ENCODE measurements at places on chromosomes 4 and X.

GRCh38 chrX:37796310-37796709 is 16.5 kb downstream of the CYBB start:
- DNase-seq = no peak

- no peak for DNase-seq
Observed at GRCh38 chr4:157803845-157804521, 368.8 kb downstream of the GASK1B start.

DNA sequence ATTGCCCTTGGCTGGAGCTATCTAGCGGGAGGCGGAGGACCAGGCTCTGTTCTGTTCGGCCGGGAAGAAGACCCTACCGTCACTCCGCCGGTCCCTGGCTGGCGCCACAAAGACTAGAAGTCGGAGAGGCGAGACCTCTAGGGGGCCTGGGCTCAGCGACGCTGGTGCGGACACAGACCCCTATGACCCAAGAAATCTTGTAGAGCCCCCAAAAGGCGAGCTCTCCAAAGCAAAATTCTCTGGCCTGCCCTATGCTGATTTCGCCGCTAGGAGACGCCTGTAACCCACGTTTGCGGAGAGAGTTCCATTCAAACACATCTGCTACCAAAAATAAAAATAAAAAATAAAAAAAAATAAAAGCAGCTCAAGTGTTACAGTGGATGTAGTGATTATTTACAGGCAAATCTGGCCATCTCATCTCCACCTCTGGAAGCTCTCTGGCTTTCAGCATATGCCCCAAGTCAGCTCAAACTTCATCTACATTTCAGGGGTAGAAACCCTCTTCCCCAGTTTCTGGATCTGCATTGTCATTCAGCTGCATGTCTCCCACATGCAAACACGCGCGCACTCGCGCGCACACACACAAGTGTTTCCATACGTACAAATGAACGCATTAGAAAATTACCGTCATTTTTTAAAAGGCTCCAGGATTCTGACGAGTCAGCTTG is 2.4 kb upstream of the PCDH10 start:
- DNase-seq = peak; percentile 54

DNA sequence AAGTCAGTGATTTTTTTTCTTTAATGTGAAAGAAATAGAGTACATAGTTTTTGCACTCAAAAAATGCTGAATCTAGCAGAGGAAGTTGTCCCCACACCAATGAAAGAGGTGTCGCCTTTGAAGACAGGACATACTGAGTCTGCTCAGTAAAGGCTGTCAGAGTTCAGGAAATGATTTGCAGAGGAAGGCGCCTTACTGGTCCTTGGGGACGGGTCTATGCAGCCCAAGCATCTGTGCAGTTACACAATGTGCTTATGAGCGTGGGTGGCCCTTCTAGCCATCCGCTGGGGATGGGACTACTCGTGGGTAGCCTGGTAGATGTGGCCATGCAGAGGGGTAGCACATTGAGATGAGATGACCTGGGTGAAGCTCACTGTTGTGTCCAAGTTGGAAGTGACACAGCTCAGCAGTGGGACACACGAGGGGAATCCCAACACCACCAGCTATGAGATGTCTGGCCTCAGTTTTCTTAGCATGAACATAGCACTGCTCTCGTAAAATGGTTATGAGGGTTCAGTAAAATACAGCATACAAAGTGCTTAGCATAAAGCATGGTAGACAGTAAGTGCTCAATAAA is 116.5 kb upstream of the RBPJ start:
- no peak for DNase-seq

- DNase-seq = no peak
Observed at GRCh38 chr4:174061026-174061425, 222.4 kb downstream of the FBXO8 start.

DNA sequence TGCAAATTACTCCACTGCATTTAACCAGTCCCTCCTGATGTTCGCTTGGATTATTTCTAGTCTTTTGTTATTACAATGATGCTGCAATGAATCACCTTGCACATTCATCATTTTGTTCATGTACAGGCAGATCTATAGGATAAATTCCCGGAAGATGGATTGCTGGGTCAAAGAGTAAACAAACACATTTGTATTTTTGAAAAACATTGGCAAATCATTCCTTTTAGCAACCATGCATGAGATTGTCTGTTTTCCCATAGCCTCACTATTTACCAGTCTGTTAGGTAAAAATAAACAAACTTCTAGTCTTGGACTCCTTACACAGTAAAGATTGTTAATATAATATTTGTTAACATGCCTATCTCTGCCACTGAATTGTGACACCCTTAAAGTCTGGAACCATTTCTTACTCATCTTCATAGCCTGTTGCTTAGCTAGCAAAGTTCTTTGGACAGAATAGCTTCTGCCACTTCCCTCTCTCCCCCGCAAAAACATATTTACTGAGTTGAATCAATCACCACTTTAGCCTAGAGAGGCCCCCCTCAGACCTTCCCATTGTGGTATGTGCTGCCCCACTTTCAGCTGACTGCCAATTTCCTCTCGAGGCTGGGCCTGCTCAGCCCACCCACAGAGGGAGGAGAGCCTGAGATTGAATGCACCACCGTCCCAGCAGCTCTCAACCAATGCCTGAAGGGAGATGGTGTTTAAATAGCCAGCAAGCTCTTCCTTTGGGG is 108.4 kb upstream of the ATXN3L start:
- no peak for DNase-seq

- DNase-seq = peak; percentile 40
Observed at GRCh38 chrX:103376979-103377324, 614 bp downstream of the BEX3 start.

DNA sequence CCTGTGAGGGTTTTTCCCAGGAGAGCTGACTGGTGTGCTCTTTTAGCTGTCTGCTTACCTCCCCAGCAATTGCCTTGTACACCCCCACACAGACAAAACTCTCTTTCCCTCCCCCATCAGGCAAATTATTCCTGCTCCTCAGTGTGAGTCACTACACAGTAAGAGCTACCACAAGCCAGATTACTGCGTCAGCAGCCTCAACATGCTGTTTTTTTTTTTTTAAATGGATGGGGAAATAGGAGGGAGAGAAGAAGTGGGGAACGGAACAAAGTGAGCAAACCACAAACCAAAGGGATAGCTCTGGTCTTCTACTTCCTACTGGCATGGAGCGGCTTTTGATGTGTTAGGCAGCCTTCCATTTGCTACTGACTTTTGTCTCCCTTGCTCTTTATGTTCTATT is 107.5 kb upstream of the ACSL4 start:
- DNase-seq = no peak

- no peak for DNase-seq
Observed at GRCh38 chrX:19964017-19964710, 26.7 kb downstream of the BCLAF3 start.

- no peak for DNase-seq
Observed at GRCh38 chr4:145781351-145781750, 101.4 kb downstream of the C4orf51 start.

DNA sequence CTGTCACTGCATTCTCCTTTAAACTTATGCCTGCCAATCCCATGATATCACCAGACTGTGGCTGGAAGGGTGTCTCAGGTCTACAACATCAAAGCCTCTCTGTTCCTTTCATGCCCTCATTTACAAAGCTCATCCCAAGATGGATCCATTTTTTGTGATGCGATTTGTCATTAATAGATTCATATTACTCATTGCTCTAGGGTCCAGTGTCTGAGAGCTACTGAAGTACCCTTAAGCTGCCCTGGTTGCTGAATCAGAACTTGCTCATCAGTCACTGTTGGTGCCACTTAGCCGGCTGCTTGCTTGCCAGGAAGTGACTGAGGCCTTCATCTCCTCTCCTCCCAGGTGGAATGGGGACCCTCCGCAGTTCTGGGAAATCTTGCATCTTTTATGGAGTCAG is 395.5 kb upstream of the BOD1L1 start:
- no peak for DNase-seq

- DNase-seq = no peak
Observed at GRCh38 chr4:130395871-130396270, 1299.9 kb downstream of the C4orf33 start.

DNA sequence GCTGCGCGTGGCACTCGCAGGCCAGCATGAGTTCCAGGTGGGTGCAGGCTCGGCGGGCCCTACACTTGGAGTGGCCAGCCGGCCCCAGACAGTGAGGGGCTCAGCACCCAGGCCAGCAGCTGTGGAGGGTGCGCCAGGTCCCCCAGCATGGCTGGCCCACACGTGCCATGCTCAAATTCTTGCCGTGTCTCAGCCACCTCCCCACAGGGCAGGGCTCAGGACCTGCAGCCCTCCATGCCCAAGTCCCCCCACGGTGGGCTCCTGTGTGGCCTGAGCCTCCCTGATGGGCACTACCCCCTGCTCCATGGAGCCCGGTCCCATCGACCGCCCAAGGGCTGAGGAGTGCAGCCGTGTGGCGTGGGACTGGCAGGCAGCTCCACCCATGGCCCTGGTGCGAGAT is 210.2 kb downstream of the COX7B2 start:
- DNase-seq = no peak

DNA sequence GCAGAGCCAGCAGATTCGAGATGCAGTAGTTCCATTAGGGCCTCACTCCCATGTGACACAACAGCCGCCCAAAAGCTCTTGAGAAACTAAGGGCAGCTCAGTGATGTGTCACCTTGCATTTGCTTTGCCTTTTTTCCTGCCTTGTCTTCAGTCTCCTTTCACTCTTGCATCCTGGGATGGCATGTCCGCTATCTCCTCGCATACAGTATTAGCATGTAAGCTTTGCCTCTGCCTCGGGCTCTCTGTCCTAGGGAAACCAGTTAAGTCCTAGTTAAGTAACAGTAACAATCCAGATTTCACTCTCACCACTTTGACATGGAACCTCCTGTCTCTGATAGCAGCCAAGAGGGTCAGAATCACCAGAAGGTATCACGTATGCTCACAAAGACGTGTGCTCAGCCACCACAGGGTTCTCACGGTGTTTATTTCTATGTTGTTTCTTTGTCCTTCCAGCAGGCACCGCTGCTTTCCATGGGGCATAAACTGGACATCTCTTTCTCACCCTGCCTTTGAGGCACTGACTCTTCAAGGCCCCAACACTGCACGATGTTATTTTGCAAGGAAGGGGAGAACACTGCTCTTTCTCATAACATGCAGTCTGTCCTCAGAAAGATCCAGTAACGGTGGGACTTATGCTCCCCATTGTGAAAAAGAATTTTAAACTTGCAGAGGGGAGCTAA is 26.7 kb upstream of the SORBS2 start:
- no peak for DNase-seq

- no peak for DNase-seq
Observed at GRCh38 chr4:172356016-172356415, 542.8 kb downstream of the GALNTL6 start.

- no peak for DNase-seq
Observed at GRCh38 chr4:128322311-128322710, 34.7 kb upstream of the PGRMC2 start.

GRCh38 chr4:6942238-6942800 is 32.7 kb downstream of the TBC1D14 start:
- DNase-seq = no peak

GRCh38 chrX:108177351-108178142 is 86.0 kb downstream of the ATG4A start:
- no peak for DNase-seq

DNA sequence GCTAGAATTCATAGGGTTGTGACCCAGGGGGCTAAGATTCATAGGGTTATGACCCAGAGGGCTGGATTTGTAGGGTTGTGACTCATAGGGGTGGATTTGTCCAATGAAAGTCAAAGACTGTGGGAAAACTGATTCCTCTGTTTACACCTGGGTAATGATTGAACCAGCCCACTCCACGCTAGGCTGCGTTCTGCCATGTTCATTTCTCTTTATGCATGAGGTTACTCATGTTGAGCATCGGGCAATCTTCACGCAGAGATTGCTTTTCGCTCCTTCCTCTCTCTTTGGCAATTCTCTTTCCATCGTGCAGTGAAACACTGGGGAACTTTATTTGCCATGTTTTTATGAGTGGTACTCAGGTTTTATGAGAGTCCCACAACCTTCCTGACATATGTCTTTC is 127.8 kb downstream of the CRLF2 start:
- DNase-seq = no peak

- DNase-seq = peak; percentile 52
Observed at GRCh38 chr4:57550198-57550597, 440.0 kb upstream of the IGFBP7 start.

DNA sequence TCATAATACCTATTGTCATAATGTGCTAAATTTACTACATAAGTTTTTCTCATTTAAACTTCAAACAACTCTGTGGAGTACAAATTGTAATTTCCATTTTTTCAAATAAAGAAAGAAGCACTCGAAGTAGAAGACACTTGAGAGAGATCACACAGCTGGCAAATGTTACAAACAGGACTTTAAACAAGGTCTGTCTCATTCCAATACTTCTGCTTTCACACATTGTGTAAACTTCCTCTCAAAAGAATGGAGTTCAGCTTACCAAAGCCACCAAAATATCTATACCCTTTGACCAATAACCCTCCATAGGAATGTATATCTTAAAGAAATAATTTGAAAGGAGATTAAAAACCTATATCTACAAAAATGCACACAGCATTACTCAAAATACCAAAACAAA is 88.3 kb downstream of the OPHN1 start:
- DNase-seq = no peak

- no peak for DNase-seq
Observed at GRCh38 chr4:128880662-128881061, 71.2 kb downstream of the JADE1 start.

DNA sequence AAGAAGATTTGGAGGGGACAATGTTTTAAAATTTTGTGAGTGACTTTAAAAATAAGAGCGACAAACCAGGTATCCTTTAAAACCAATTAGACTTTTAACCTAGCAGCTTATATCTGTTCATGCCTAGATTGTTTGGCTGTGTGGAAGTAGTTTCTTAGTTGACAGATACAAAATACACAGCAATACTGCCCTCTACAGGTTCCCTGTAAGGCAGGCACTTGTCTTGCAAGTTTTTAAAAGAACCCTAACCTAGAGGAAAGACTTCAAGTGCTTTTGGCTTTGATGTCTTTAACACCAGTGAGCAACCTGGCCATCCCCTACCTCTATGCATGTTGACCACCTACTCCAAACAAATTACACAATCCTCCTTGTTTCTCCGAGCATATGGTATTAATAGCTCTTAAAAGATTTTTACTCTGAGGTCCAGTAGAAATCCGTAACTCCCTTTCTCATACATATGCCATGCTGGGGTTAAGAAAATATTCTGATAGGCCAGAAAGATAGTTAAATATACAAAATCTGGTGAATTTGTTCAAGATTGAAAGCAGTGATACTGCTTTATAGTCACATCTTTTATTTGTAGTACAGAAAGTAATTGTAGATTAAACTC is 273.0 kb downstream of the ARHGAP24 start:
- peak; percentile 83 for DNase-seq

- no peak for DNase-seq
Observed at GRCh38 chr4:10831727-10832408, 147.3 kb upstream of the CLNK start.

Data from NCI-H1105 treated with DMSO at 0.1 percent for 48 hours (cell line).